ENCODE measurements at places on chromosomes 3 and 15. TPM values are rescaled to one million over a fixed set of nuclear protein-coding genes. Genes with fewer than 3 reads are reported as not detected.

DNA sequence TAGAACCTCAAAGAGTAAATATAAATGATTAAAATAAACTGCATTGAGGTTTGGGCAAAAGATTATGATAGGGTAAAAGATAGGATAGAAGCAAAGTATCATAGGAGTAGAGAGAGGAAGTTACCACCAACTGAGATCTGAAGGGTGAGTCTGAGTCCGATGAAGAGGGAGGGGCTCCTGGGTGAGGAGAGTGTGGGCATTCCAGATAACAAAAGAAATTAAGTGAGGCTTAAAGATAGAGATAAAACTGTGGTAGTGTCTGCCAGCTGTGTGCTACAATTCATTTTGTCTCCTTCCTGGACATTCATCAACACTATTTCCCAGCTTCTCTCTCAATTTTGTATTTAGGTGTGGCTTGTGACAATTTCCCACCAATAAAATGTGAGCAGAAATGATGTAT is 343.0 kb upstream of the PLSCR5 start:
- no peak for DNase-seq

- no peak for DNase-seq
Observed at GRCh38 chr15:62809115-62809967, 233.2 kb upstream of the TPM1 start.

- DNase-seq = no peak
Observed at GRCh38 chr15:89416339-89417183, 79.8 kb downstream of the RHCG start.

DNA sequence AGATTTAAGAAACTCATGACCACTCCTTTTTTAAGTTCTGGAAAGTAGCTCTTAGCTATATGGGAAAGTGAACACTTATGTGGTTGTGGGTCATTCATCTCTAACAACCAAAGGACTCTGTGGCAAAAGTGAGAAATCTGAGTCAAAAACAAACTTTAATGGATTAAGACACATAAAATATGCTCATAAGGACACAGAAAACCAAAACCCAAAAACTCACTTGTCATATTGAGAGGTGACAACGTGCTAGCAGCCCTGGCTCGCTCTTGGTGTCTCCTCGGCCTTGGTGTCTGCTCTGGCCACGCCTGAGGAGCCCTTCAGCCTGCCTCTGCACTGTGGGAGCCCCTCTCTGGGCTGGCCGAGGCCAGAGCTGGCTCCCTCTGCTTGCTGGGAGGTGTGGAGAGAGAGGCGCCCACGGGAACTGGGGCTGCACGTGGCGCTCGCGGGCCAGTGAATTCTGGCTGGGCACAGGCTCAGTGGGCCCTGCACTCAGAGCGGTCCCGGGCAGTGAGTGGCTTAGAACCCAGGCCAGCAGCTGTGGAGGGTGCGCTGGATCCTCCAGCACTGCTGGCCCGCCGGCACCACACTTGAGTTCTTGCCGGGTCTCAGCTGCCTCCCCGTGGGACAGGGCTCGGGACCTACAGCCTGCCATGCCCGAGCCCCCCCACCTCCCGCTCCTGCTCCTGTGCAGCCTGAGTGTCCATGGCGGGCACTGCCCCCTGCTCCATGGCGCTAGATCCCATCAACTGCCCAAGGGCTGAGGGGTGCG is 30.3 kb upstream of the SKIL start:
- no peak for DNase-seq

Gene MAP6D1
- 41.3 TPM for polyA plus RNA-seq

DNA sequence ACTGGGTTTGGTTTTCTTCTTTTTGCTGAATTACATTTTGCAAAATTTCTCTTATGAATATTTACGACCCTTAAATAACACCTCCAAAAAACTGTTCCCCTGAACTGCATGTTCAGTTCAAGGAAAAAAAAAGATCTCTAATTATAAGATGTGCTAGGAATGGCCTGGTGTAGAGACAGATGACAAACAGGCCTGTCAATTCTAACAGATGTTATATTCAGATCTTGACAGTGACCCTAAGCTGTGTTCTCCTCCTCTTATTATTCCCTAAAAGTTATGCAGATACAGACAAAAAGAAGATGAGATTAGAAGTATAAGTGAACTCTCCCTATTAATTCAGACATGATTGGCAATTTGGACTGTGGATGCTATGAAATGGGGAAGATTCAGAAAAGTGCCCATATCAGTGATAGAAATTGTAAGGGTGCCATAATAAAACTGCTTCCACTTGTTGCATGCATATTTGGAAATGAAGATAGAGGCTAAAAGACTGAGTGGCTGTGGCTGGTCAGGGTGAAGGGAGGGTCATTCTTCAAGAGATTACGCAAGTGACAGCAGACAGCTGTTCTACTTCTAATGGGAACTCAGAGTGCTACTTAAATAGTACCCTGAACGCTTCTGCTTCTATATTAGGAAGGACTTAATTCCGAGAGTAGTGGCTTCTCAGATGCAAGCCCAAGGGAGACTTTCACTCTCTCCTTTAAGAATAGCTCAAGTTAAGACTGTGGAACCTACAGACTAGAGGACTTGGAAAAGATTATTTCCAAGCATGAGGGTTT is 75.5 kb downstream of the ADAMTS9 start:
- DNase-seq = no peak

- DNase-seq = no peak
Observed at GRCh38 chr3:26838026-26838425, 215.5 kb downstream of the LRRC3B start.

DNA sequence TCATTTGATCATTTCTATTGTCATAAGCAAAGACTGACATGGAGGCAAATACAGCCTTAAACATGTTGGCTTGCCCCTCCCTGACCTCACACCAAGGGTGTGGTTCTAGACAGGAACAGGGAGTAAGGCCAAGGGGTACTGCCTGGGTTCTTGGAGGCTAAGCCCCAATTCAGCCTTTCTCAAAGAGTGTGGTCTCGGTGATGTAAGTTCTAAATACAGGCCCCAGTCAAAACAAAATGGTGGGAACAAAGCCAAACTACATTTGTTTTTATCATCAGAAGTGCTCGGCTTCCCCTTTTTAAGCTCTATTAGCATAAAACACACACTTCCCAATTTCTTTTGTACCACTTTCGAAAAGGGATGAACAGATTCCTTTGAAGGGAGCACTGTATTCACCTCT is 129.5 kb downstream of the ATP8B4 start:
- no peak for DNase-seq

- DNase-seq = no peak
Observed at GRCh38 chr3:105959851-105960250, 91.0 kb upstream of the CBLB start.

DNA sequence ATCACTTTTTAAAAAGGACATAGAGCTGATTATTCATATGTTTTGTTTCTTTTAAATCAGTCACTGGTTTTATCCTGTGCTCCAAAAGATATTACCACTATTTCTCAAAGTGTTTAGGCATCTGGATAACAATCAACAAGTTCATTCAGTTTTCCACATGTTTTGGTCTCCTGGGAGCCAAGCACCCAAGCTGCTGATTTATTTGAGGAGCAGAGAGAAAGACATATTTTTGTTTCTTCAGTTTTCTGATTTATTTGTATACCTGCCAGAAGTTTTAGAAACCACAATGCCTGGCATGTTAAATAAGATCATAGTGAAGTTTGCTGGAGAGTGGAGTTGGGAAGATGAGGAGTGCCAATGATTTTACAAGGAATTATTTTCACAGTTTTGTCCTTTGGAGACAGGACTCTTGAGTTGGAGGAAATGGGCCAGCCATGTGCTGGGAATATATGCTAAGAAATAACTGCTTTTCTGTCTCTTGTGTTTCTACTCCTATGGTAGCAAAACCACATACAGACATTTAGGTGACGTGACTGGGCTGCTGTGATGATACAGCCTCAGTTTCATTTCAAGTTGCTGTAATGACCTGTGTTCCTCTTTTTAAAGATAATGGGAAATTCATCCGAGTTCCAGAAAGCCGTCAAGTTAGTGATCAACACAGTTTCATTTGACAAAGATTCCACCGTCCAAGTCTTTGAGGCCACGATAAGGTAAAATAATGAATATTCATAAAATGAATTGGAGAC is 11.7 kb downstream of the EDEM1 start:
- DNase-seq = no peak

DNA sequence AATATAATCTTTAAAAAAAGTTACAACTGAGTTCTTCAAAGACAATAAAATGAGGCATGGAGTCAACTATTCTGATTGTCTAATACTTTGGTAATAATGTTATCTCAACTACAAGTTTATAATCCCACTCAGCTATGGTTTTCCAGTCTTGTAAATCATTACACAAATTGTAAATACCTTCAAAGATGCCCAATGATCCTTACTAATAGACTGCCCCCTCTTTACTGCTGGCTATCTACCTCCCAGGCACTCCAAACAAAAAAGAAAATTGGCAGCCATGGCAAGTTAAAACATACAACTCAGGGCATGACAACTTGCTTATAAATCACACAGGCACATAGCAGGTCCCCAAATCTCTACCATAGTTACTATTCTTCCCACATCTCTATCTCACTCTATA is 58.5 kb downstream of the ZNF280D start:
- no peak for DNase-seq

Measured in forelimb muscle (tissue), 1 donor.